ENCODE measurements at places on chromosomes 7 and 10. TPM values are rescaled to one million over a fixed set of nuclear protein-coding genes. Genes with fewer than 3 reads are reported as not detected.
A peak's percentile ranks its signal among the peaks of the same experiment; 100 is the strongest.

DUS4L gene
- total RNA-seq = 11.8 TPM

- no peak overlapping the region for H3K27ac ChIP-seq
- H3K36me3 ChIP-seq = no peaks in the 10 kb centered on the region
These were observed 64.9 kb downstream of the PRKG1 start for GRCh38 chr10:51139176-51139575.

- no peak overlapping the region for H3K27ac ChIP-seq
- H3K27me3 ChIP-seq = no peaks in the 10 kb centered on the region
- H3K4me1 ChIP-seq = no peaks in the 10 kb centered on the region
These were observed 301.9 kb downstream of the SUGCT start for GRCh38 chr7:40436710-40437109.

- no peak overlapping the region for H3K4me3 ChIP-seq
- DNase-seq = no peak
- H3K36me3 ChIP-seq = no peaks in the 10 kb centered on the region
These were observed 58.8 kb downstream of the CAV1 start for GRCh38 chr7:116583653-116584052.

- H3K27ac ChIP-seq = no peak overlapping the region
- H3K36me3 ChIP-seq = no peaks in the 10 kb centered on the region
- H3K4me1 ChIP-seq = no peaks in the 10 kb centered on the region
- no peak overlapping the region for H3K4me3 ChIP-seq
- H3K27me3 ChIP-seq = no peaks in the 10 kb centered on the region
These were observed 401.9 kb downstream of the POM121L12 start for GRCh38 chr7:53437336-53437735.

TAC1 gene
- total RNA-seq = not detected

GRCh38 chr7:101680406-101681145, 51.5 kb upstream of the MYL10 start:
- no peaks in the 10 kb centered on the region for H3K36me3 ChIP-seq
- no peaks in the 10 kb centered on the region for H3K27me3 ChIP-seq
- H3K4me1 ChIP-seq = no peaks in the 10 kb centered on the region
- DNase-seq = no peak
- no peak overlapping the region for H3K4me3 ChIP-seq

AGAP5 gene
- 11.3 TPM for total RNA-seq

GRCh38 chr10:132229096-132229495, 42.3 kb downstream of the DPYSL4 start:
- H3K36me3 ChIP-seq = no peaks in the 10 kb centered on the region
- H3K4me3 ChIP-seq = no peak overlapping the region
- DNase-seq = no peak

CYP3A7 gene
- total RNA-seq = not detected

DNA sequence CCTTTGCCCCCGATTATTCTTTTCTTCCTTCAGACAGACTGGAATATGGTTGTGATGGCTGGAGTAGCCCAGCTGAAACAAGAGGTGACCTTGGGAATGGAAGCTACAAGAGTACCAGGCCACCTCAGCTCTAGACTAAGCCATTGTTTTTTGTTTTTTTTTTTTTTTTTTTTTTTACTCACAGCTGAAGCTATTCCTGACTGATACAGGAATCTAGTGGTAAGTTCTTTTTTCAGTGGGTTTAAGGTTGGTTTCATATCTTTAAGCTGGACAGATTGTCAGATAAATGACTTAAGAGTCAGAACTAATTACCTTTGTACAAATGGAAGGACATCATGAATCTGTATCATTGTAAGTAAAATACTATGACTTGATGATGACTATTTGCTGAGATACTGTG, 30.2 kb upstream of the PTPN12 start:
- H3K36me3 ChIP-seq = no peaks in the 10 kb centered on the region
- H3K4me3 ChIP-seq = no peak overlapping the region
- H3K27me3 ChIP-seq = peaks cover 3% of the 10 kb centered on the region
- no peak overlapping the region for H3K27ac ChIP-seq

ZFAND4 gene
- total RNA-seq = 22.3 TPM

DNA sequence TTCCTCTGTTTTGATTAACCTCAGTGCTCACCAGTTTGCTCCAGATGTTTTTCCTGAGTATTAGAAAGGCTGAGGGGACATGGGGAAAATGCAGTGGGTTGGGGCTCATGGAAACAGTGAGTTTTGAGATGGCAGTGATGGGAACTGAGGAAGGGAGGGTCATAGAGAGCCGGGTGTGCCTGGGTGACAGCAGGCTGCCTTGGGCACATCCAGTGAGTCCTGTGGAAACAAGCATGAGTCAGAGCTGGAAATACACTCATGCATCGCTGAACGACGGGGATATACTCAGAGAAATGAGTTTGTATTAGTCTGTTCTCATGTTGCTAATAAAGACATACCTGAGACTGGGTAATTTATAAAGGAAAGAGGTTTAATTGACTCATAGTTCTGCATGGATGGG, 202.2 kb downstream of the TMEM178B start:
- H3K27me3 ChIP-seq = no peaks in the 10 kb centered on the region
- DNase-seq = no peak
- H3K36me3 ChIP-seq = no peaks in the 10 kb centered on the region
- H3K27ac ChIP-seq = no peak overlapping the region
- no peak overlapping the region for H3K4me3 ChIP-seq

DNA sequence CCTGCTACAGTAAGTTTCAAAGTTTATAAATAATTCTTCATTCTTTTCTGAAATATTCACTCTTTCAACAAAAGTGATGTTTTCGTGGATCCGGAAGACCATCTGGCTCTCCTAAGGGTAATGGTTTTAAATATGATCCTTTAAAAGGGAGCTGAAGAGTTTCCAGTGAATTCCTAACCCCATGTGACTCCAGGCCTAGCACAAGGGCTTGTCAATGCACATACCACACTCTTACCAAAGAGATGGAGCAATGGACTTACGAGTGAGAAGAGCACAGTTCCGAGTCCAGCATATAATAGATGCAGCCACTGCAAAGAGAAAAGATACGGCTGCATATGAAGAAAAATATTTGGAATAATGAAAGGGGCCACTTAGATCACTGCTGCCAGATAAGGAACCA, 32.1 kb upstream of the GATAD1 start:
- DNase-seq = no peak
- H3K4me1 ChIP-seq = peaks cover 1% of the 10 kb centered on the region
- peaks cover 24% of the 10 kb centered on the region for H3K27me3 ChIP-seq
- H3K36me3 ChIP-seq = no peaks in the 10 kb centered on the region
- H3K27ac ChIP-seq = no peak overlapping the region

DNA sequence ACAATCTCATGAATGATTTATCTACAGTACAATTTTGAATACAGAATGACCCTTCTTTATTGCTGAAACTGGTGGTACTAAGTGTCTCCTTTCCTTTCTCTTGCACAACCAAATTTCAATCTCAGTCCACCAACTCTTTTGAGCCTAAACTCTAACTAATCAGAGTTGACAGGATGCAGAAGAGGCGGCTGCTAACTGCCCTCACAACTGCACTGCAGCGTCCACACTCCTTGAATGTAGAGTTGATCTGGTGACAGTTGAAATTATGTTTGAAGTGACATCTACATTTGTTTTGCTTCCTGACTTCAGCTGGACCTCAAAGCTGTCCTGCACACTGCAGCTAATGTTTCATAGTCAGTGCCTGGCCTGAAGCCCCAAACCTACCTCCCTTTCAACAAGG, 139.6 kb downstream of the ZMYND11 start:
- H3K36me3 ChIP-seq = no peaks in the 10 kb centered on the region
- H3K4me3 ChIP-seq = no peak overlapping the region
- DNase-seq = no peak

DNA sequence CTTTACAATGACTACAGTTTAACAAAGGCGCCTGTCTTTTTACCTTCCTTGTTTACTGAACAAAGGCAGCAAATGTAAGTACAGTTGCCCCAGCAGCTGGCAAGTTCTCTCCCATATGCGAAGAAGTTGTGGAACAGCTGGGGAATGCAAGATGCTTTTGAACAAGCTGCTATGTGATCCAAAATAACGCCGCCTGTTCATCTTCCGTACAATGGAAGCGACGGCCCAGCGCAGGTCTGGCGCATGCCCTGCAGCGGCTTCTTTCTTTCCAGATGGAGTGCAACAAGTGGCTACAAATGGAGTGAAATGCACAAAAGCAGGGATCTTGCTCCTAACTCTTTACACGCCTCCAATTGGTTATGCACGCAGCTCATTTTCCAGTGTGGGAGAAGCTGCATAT, 97.0 kb upstream of the SVIL start:
- H3K27ac ChIP-seq = no peak overlapping the region
- H3K4me1 ChIP-seq = peaks cover 9% of the 10 kb centered on the region
- peaks cover 12% of the 10 kb centered on the region for H3K36me3 ChIP-seq

DNA sequence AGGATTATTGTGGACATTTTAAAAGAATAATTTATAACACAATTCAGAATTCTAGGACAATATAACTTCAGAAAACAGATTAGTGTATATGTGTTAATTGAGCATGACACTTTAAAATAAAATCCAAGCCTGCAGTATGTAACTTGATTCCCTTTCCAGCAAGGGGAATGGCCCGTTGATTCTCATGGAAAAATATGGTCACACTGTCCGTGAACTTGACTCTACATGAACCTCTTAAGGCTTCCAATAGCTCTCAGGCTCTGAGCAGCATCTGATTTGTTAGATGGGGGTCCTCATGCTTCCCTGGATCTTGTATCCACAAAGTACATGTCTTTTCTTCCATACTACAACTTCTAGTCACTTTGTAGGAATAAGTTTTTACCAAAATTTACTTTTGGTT, 85.5 kb upstream of the AKR1E2 start:
- H3K4me1 ChIP-seq = no peaks in the 10 kb centered on the region
- no peak for DNase-seq
- no peak overlapping the region for H3K4me3 ChIP-seq
- peaks cover 36% of the 10 kb centered on the region for H3K27me3 ChIP-seq
- H3K36me3 ChIP-seq = no peaks in the 10 kb centered on the region
- no peak overlapping the region for H3K27ac ChIP-seq

C10orf105 gene
- 0.30 TPM for total RNA-seq

GRCh38 chr10:1185911-1186682, 129.9 kb downstream of the WDR37 start:
- DNase-seq = no peak
- no peaks in the 10 kb centered on the region for H3K36me3 ChIP-seq
- H3K27me3 ChIP-seq = peaks cover 8% of the 10 kb centered on the region
- H3K27ac ChIP-seq = no peak overlapping the region

GRCh38 chr10:29604291-29604825, 30.4 kb downstream of the SVIL start:
- H3K27ac ChIP-seq = no peak overlapping the region
- no peaks in the 10 kb centered on the region for H3K27me3 ChIP-seq
- no peaks in the 10 kb centered on the region for H3K4me1 ChIP-seq
- no peaks in the 10 kb centered on the region for H3K36me3 ChIP-seq

- H3K27me3 ChIP-seq = no peaks in the 10 kb centered on the region
- peak overlapping the region; percentile 65 for H3K4me3 ChIP-seq
- peaks cover 15% of the 10 kb centered on the region for H3K4me1 ChIP-seq
- H3K27ac ChIP-seq = peak overlapping the region; percentile 18
- DNase-seq = no peak
- H3K36me3 ChIP-seq = no peaks in the 10 kb centered on the region
These were observed 128.0 kb downstream of the NRCAM start for GRCh38 chr7:108328174-108328651.

DNA sequence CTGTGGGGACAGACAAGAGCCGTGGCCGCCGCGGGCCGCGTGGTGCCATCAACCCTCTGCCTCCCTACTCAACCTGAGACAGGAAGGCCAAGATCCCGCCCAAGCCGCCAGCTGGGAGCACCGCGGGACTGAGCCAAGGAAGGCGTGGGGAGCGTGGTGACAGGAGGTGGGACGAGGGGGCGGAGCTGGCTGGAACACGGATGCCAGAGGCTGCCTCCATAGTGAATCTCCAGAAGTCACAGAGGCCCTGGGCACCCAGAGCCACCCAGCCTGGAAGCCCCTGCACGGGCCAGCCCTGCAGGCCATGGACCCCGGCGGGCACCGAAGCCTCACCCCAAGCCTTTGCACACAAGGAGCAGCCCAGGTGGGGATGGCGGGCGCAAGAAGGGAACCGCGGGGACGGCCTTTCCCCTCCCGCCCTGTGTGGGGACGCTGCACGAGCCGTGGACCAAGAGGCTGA, 18.1 kb upstream of the DPYSL4 start:
- peaks cover 3% of the 10 kb centered on the region for H3K4me1 ChIP-seq
- H3K27me3 ChIP-seq = no peaks in the 10 kb centered on the region
- H3K4me3 ChIP-seq = no peak overlapping the region
- no peak for DNase-seq
- H3K27ac ChIP-seq = no peak overlapping the region

- H3K36me3 ChIP-seq = peaks cover 21% of the 10 kb centered on the region
- H3K4me1 ChIP-seq = no peaks in the 10 kb centered on the region
- H3K27me3 ChIP-seq = no peaks in the 10 kb centered on the region
- no peak overlapping the region for H3K27ac ChIP-seq
These were observed 13.4 kb downstream of the RPP30 start for GRCh38 chr10:90885176-90885575.

AKR1B15 gene
- total RNA-seq = not detected

DNA sequence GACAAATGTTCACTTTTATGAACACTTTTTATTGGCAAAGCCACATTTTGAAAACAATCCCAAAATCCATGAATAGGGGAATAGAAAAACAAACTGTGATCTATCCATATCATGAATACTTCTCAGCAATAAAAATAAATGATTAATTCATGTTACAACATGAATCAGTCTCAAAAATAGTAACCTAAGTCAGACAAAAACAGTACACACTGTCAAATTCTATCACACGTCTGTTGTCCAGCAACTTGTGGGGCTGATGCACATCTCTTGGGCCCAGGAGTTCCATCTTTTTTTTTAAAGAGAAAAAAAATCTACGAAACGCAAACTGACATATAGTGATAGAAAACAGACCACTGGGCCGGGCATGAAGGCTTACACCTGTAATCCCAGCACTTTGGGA, 71.0 kb downstream of the LARP4B start:
- H3K4me1 ChIP-seq = peaks cover 15% of the 10 kb centered on the region
- no peak overlapping the region for H3K4me3 ChIP-seq
- peaks cover 58% of the 10 kb centered on the region for H3K36me3 ChIP-seq
- no peak for DNase-seq
- H3K27me3 ChIP-seq = no peaks in the 10 kb centered on the region
- H3K27ac ChIP-seq = no peak overlapping the region

CABCOCO1 gene
- total RNA-seq = not detected

- no peak overlapping the region for H3K27ac ChIP-seq
- no peak for DNase-seq
- no peaks in the 10 kb centered on the region for H3K4me1 ChIP-seq
- H3K36me3 ChIP-seq = no peaks in the 10 kb centered on the region
These were observed 454.4 kb downstream of the GATA3 start for GRCh38 chr10:8508882-8509281.

All from activated naive CD8-positive, alpha-beta T cell treated with anti-CD3 and anti-CD28 coated beads, Interleukin-2, amount 10 ng/mL, durations not matched to agents 7 days and 5 days (primary cell).